ENCODE measurements at places on chromosomes 13 and 19. TPM values are rescaled to one million over a fixed set of nuclear protein-coding genes. Genes with fewer than 3 reads are reported as not detected.

DNA sequence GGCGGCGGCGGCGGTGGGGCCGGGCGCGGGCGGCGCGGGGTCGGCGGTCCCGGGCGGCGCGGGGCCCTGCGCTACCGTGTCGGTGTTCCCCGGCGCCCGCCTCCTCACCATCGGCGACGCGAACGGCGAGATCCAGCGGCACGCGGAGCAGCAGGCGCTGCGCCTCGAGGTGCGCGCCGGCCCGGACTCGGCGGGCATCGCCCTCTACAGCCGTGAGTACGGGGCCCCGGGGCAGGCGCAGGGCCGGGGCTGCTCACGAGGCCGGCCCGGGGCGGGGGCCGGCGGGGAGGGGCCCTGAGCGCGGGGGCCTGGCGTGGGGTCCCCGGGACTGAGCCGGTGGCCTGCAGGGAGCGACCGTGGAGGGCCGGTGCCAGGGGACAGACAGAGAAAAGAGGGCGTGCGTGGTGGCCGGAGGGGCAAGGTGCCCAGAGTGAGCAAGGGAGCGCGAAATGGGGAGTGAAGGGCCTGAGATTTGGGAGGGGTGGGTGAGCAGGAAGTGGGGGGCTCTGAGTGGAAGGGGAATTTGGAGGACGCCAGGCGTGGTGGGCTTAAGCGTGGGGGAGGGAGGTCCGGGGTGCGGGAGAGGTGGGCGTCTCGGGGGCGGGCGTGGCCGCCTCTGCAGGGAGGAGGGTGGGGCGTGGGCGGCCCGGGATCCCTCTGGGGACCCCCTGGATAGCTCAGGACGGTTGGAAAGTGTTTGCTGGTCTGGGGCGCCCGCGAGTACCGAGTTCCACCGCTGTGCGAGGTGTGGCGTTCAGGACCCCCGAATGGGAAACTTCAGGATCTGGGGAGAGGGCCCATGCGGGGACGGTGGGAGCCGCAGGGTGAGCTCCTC lies 575 bp downstream of the CARM1 start:
- DNase-seq = peak; percentile 19

DNA sequence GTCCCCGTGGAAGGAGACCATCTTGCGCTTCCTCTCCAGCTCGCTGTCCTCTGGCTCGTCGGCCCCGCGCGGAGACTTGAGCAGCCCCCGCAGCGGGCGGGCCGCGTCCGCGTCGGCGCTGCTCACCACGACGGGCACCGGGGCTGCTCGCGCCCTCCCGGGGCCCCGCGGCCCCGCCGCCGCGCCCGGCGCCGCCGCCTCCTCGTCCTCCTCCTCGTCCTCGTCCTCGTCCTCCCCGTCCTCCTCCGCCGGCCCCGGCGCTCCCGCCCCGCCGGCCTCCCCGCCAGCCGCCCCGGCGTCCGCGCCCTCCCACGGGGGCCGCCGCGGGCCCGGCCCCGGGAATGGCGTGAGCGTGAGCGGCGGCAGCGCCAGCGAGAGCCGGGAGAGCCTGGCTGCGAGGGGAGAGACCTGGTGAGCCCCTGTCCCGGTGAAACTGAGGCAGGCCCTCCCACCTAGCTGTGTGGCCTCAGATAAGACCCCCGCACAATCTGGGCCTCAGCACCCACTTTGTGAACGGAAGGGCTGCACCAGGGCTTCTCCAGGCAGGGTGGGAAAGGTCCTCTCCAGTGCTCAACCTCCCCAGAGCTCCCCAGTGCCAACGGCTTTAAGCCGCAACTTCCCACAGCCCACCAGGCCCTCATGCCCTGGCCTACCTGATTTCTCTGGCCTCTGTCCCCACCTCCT lies 17.8 kb downstream of the LMTK3 start:
- no peak for DNase-seq

DNA sequence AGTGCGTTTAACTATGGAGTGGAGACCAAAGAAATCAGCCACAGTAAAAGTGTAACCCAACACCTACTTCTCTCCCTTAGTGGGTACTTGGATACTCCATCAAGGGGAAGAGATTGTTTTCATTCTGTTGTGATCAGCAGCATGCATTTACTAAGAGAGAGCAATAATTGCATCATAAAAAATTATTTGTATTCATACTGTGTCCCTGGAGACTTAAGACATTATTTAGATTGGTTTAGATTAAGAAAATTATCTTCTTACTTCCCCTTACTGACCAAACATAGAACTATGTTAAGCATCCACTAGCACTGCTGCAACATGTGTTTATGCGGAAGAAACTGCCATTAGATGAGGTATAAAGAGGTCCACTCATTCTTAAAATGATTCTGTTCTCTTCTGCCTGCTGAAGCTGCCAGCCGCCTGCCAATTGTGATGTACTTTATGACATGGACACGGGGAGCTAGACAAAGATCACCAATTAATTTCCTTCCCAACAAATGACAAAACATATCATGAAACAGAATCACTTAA lies 738.5 kb downstream of the DIAPH3 start:
- DNase-seq = no peak

The KCNJ14 gene
- total RNA-seq = 0.50 TPM

The ERICH4 gene
- not detected for total RNA-seq

The ZBTB7A gene
- 39.7 TPM for total RNA-seq

GRCh38 chr13:24152292-24153214 lies 8.0 kb upstream of the SPATA13 start:
- DNase-seq = no peak

The KLF1 gene
- not detected for total RNA-seq

DNA sequence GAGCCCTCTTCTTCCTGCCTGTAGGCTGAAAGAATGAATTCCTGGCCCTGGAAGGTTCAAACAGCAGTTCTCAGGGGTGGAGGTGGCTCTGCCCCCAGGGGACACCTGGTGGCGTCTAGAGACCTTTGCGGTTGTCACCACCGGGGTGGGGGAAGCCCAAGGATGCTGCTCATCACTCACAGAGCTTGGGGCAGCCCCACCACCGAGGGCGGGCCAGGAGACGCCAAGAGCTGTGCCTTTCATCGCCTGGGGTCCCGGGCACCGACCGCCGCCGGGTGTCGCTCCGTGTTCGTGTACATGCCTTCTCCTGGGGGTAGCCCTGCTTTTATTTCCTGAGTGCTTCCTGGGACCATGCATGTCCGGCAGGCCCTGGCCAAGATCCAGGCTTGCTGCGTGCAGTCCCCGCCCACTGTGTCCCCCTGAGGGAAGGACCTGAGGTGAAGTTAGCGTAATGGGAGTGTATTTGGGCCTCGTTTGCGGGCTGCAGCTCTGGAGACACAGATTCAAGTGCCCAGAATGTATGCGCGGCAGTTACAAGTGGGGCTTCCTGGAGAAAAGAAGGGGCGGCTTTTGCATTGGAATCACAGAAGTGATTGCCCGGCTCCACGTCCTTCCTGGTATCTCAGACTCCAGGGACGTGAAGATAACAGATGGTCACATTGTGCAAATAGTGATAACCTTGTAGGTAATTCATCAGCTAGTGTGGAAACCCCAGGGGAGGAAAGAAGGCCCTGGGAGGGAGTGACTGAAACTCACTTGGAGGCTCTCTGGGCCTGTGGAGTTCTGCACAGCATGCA lies 7.8 kb downstream of the DOT1L start:
- no peak for DNase-seq

DNA sequence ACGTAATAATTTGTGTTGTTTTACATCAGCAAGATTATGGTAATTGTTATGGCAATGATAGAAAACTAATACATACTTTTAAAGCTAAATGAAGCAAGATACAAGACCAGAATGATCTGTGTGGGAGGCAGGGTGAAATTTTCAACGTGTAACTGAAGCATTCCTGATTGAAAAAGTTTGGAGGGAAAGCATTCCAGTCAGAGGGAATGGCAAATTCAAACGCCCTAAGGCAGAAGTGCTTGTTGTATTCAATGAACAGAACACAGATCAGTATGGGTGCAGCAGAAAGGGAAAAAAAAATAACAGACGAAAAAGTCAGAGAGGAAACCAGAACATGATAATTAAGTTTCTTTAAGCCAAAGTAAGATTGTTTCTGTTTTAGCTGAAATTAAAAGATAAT lies 928.5 kb upstream of the SLITRK1 start:
- DNase-seq = no peak

- no peak for DNase-seq
Observed at GRCh38 chr19:43768273-43769050, 12.3 kb downstream of the KCNN4 start.

DNA sequence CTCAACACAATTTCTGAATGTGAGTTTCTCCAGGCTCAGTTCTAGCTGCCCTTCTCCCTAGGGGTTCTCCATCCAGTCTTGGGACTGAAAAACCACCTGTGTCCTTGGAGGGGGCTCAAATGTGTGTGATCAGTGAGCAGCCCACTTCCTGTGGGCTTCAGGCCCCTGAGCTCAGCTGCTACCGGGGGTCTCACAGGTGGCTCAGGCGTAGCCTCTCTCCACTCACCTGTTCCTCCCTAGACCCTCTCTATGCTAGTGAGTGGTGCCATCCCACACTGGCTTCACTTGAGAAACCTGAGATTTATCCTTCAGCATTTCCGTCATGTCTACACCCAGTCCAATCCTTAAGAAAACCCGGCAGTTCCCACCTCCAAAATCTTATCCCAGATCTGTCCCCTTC lies 39.8 kb upstream of the GPI start:
- no peak for DNase-seq

The ZNF112 gene
- 4.7 TPM for total RNA-seq

DNA sequence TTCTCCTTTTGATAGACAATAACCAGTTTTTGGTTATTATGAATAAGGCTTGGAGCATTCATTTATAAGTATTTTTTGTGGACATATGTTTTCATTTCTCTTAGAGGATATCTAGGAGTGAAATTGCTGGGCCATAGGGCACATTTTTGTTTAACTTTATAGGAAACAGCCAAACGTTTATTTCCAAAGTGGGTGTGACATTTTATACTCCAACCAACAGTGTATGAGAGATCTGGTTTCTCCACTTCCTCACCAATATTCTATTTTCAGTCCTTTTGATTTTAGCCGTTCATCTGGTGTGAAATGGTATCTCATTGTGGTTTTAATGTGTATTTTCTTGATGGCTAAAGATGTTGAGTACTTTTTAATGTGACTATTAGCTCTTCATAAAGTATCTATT lies 21.9 kb downstream of the TDRD3 start:
- no peak for DNase-seq

DNA sequence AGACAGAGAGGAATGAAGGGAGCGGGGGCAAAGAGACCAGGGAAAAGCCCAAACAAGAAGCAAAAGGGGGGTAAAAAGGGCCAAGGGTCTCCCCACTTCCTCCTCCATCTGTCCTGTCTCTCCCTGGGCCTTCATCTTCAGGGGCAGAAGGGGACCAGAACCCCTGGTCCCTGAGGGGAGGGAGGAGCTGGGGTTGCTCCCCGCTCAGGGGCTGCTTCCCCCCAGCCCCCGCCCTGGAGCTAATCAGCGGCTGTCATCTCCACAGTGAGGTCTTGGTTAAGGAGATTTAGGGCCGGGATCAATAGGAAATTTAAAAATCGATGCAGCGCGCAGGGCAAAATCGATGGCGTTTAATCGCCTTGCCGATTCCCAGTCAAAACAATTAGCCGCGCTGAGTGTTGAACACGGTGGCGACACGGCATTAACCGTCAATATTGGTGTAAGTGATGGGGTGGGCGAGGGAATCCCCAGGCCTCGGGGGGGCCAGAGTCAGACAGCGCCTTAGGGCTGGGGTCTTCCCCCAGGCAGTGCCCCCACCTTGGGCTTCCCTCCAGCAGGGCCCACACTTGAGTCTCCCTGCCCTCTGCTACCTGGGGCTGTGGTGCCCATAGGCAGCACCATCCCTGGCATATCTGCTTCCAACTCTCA lies 29.5 kb upstream of the POU2F2 start:
- DNase-seq = no peak

The ZNF426 gene
- total RNA-seq = 28.0 TPM

DNA sequence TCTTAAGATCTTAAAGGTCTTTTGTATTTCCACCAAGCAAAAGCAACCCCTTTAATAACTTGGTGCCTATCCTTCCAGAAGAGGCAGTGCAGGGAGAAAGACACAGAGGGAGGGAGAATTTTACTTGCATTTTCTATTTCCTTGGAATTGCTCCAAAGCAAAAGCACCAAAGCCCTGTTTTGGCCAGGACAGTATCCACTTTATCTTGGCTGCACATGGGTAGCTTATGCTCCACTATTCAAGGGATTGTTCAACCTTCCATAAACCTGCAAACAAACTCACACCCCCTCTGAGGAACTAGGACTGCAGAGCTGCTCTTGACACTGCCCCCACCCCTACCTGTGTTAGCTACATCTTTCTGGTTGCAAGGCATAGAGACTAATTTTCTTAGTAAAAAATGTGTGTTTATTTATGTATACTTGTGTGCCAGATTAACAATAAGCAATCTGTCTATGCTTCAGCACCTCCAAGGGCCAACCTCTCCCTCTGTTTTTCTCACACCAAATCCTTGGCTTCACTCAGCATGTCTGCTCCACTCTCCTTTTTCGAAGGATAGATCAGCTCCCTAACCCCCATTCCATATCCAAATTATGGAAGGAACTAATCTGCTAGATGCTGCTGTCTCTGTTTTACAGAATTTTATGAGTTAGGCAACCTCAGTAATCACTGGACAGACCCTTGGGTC lies 68.1 kb upstream of the KLF12 start:
- DNase-seq = no peak

DNA sequence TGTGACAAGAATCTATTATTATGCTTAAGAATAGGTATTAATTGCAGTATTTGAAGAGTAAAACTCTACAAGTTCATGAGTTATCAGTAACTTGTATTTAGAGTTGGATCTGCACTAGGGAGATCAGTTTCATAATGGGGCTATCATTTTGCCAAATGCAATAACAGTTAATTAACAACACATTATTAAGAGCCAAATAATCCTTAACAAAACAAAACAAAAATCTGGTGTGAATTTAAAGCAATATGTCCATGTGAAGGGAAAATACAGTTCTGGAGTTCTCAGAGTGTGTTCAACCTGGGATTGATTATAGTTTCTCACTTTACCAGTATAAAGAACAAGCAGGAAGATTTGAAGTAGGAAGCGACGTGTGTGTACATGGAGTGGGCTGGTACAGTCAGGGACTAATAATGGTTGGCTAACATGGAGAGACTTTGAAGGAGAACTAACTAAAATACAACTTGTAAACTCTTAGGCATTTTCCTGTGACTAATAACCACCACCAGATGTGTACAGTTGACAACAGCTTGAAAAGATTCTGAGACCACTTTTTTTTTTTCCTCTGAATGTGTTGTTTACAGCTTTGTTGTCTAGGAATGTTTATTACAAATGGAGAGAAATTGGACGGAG lies 58.5 kb downstream of the POSTN start:
- peak; percentile 20 for DNase-seq

- no peak for DNase-seq
Observed at GRCh38 chr19:40688987-40689338, 1.5 kb downstream of the NUMBL start.

- DNase-seq = no peak
Observed at GRCh38 chr13:32253911-32254399, 61.2 kb downstream of the ZAR1L start.

The IL11 gene
- total RNA-seq = 1.3 TPM

DNA sequence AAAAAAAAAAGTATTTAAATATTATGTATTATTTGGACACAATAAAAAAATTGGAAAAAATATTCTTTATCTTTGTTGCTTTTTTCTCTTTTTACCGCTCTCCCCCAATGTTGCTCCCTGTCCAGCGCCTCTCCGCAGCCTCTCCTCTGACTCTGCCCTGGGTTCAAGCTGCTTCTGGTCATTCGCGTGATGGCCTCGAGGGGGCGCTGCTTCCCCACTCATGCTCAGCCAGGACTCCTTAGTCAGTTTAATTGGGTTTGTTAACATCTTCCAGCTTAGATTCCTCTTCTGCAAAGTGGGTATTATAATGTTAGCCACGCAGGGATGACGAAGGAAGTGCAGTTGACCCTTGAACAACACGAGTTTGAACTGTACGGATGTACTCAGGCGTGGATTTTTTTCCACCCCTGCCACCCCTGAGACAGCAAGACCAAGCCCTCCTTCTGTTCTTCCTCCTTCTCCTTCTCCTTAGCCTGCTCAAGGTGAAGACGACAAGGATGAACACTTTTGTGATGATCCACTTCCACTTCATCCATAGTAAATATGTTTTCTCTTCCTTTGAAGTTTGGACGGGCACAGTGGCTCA lies 4.9 kb upstream of the NWD1 start:
- DNase-seq = peak; percentile 44

Data from mammary epithelial cell (primary cell).